ENCODE measurements at places on chromosomes 16 and 17.

DNA sequence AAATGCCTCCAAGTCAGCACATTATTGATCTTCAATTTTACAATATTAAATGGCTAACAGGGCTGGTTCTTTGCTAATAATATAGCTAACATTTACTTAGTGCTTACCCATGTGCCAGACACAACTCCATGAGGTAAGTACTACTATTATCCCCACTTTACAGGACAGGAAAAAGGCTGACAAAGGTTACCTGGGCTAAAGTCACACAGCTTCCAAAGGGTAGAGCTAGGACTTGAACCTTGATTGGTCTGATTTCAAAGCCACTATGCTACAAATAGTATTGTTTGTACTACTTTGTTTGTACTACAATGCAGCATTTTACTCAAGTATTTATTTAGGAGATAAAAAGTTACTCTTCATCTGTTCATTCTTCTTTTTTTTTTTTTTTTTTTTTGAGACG is 31.9 kb downstream of the BRD7 start:
- no peak for DNase-seq

DNA sequence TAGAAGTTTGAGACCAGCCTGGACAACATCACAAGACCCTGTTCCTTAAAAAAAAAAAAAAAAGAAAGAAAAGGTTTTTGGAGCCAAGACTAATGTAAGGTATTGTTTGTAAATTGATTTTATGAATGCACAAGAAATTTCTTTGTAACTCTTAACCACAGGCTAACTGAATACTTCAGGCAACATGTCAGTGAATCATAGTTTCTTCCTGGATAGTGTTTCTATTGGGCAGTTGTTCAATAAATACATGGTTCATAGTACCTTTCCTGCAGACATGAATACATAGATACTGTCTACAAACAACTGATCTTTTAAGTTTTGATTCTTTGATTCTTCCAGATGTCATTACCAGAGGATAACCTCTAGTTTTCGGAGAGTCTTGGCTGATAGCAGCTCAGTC is 11.6 kb downstream of the DDX42 start:
- DNase-seq, result no peak

- no peak for DNase-seq
Observed at GRCh38 chr16:24771779-24772157, 42.3 kb downstream of the TNRC6A start.

GRCh38 chr17:57276621-57277020 is 20.3 kb downstream of the MSI2 start:
- DNase-seq, result no peak

- DNase-seq, result peak; percentile 76
Observed at GRCh38 chr17:350706-351448, 1.7 kb downstream of the RPH3AL start.

DNA sequence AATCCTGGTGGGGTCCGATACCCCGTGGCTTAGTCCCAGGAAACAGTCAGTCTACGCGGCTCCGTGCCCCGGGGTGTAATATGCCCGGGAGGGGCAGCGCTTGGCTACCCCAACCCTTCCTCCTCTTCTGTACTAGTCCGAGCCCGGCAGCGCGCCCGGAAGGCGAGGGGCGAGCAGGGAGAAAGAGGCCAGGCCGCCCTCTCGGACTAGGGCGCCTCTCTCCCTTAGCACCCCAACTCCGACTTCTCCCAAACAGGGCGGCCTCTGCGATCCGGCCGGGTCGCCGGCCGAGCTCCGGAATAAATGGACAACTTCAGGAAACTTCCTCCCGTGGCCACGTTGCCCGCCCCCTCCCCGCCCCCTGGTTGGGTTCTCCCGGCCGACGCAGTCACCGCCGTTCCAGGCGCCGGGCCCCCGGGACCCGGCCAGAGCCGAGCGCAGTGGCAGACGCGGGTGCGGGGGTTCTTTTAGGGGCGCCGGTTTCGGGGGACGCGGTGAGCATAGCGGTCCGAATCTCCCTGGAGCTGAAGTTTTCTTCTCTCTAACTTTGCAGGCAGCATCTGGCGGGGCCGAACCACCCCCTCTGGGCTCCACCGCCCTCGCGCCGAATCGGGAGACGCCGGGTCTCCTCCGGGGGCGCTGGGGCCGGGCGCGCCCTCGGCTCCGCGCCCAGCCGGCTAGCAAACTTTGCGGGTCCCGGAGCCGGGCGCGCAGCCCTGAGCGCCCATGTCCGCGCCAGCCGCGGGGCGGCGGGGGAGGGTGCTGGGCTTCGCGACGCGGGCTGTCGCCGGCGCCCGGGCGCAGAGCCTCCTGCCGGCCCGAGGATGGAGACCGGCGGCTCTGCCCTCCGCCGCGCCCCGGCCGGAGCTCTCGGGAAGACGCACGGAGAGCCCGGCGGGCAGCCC is at the start of gene SDK2:
TSS of gene SDK2 (minus strand) at position 301 of the 905 bp plus-strand sequence. CDS start 357 bp downstream, outside the sequence.
- peak; percentile 79 for DNase-seq

DNA sequence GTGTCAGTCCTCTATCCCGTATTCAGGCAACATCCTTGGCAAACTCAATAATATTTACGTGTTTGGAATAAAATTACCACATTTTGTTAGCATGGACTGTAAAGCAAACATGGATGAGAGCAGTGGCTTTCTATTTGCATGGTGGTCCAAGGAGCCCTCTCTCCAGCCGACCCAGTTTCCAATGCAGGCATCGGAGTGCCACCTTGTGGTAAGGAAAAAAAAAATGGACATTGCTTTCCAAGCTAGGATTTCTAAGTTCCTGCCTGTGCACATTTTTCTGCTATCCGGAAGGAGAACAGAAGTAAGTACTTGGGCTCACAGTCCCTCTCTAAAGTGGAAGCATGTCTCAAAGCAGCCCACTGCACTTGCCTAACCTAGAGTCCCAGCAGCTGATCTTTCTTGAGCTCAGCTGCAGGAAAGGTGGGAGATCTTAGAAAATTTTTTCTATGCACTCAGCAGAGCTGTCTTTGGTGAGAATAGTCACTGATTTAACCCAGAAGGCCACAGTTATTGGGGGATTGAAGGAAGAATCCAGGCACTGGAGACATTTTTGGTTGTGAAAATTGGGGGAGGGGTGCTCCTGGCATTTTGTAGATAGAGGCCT is 46.0 kb upstream of the ERCC4 start:
- DNase-seq, result peak; percentile 59

DNA sequence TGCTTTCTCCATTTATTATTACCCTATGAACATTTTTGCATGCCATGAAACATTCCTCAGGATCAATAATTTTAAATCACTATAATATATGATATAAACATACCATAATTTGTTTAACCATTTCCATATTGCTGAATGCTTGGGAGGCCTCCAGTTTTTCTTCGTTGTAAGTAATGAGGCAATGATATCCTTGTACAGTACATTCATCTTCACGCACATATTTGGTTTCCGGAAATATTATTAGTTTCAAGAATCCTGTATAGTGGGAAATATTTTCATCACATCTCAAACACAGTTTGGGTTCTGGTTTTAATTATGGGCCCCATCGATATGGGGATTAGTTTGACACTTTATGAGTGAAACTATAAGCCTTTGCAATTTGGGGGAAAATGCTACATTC is 135.4 kb downstream of the HS3ST3B1 start:
- no peak for DNase-seq

- DNase-seq, result no peak
Observed at GRCh38 chr16:54652201-54652770, 278.4 kb upstream of the IRX5 start.

DNA sequence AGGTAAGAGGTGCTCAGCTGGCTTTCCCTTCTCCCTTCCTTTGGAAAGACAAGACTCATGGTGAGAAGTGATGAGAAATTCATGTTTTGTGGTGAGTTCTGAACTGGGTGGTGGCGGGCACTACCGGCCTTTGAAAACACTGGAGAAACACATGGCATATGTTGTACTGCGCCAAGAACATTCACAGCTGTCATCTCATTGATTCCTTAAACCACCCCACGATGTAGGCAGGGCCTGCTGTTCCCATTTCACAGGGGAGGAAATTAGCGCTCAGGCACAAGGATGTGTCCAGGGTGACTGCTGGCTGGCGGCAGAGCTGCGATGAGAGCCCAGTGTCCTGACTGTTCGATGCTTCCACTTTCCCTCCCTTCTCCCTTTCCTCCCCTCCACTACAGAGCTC is 1.6 kb upstream of the DOC2B start:
- DNase-seq, result no peak

DNA sequence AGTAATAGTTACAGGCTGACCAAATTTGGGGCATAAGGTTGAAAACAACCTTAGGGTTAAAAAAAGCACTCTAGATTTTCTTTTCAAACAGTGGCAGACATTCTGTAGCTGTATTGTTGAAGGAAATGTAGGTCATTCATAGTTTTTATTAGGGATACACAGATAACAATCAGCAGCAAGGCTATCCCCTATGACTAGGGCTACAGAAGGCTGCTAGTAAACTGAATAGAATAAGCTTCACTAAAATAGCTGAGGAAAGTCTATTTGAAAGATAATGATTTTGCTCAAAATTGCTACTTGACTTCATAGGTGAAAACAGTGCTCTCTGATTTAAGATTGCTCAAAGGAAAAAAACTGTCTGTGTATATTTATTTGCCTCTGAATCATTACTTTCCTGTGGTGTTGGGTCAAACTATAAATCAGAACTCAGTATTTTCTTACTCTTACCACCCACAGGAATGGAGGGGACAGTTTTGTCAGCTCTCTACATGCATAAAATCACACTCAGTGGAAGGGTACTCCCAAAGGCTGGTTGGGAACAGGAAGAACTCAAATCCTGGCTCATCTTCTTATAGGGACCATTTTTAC is 24.8 kb downstream of the RPGRIP1L start:
- no peak for DNase-seq

- DNase-seq, result no peak
Observed at GRCh38 chr16:53131050-53131362, 76.2 kb downstream of the CHD9 start.

- no peak for DNase-seq
Observed at GRCh38 chr16:65224994-65225393, 103.1 kb upstream of the CDH11 start.

DNA sequence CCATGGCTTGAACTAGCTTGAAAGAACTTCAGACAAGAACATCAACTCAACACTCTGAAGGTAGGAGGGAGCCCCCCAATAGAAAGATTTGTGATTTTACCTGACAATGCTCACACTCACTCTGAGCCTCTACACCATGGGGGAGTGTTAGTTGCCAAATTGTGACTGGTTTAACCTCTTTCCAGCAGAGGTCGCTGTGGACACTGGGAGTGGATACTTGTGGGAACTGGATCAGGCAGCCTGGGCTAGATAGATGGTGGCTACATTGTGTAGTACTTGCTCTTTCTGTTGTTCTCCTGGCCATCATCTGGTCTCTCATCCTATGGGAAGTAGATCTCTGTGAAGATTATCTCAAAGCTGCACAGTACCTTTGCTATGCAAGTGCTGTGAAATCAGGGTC is 2.9 kb downstream of the SMPD3 start:
- DNase-seq, result peak; percentile 81

DNA sequence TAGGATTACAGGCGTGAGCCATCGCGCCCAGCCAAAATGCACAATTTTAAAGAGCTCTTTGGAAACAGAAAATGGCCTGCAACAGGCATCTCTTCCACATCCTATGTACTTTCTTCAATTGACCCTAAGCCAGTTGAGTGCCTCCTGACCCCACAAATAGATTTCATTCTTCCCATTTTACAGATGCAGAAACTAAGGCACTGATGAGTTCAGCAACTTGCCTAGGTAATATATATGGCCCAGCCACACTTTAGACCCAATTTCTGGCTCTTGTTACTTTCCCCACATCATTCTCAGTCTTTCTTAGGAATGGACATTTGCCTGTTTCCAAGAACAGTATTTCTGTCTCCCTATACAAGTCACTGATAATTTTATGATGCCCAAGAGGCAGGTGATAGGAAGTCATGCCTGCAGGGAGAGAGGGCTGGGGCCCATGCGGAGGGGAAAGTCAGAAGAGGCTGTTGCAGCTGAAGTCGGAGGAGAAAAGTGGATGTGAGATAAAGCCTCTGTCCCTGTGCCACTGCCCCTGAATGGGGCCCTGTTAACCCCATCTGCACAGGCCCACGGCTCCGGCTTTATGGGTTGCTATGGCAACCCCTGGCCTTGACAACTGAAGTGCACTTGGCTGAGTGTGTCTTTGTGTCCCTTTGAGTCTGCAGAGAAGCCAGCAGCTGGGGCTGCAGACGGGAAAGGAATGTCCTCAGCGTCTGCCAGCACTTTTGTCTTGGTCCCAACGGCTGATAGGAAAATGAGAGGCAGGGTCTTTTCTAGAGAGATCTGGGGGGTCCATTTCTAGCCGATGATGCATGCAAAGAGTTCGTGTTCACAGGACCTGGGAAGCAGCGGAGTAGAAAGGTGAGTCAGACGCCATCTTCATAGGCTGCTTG is 45.9 kb downstream of the ABAT start:
- DNase-seq, result peak; percentile 89

GRCh38 chr16:48434653-48435317 is 49.6 kb upstream of the SIAH1 start:
- no peak for DNase-seq

GRCh38 chr17:19370493-19370960 is 7.8 kb upstream of the MAPK7 start:
- peak; percentile 70 for DNase-seq

DNA sequence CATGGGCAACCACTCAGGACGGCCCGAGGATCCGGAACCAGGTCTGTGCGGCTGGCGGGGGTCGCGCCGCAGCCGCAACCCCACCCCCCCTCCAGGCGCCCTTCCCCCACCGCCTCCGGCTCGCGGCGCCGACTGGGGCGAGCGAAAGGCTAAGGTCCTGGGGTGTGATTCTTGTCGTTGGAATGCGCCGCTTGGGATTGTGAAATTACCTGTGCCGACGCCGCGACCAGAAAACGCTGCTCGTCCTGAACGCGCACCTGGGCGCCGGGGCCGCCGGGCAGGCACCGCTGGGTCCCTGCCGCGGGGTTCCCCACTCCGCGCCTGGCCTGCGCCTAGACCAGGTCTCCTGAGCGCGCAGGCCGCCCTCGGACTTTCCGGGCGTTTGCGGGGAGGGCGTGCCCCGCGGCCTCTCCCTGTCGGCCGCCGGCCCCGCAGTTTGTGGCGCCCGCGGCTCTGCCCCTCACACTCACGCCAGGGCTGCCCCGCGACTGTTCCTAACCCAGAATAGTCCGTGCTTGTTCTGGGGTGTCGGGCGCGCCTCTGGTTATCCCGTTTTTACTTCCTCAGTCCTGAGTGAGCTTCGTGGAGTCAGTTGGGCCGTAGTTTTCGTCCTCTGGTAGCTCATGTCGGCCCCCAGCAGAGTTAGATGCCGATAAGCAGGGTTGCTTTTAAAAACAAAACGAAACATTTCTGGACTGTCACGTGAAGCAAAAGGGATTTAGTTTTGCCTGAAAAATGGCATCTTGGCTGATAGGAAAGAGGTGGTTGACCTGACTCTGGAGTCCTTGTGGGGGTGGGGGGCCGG is 147.2 kb downstream of the SPECC1 start:
- DNase-seq, result peak; percentile 95

All from islet precursor cell (in vitro differentiated cells).